D341Med (cell line): ENCODE measurements at places on chromosomes 6 and 20.

GRCh38 chr6:166861304-166861703 is 95.0 kb downstream of the RNASET2 start:
- DNase-seq, result no peak

DNA sequence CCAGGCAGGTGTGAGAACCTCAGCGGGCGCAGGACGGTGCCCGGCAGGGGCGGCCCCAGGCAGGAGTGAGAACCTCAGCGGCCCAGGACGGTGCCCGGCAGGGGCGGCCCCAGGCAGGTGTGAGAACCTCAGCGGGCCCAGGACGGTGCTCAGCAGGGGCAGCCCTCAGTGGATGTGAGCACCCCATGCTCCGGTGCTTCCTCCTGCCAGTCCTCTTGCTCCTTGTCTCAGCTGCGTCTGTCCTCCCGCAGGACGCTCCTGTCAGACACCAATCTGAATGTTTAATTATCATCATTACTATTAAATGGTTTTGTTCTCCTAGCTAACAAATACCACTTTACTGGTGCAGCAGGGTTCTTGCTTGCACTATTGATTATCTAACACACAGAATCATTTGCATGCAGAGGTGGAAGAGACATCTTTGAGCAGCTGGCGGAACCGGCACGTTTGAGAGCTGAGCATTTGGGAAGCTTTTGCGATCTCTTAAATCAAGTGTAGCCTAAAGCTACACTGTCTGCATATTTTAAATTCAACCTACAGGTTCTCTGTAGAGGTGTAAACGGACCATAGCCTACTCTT is 39.4 kb upstream of the DACT2 start:
- no peak for DNase-seq

DNA sequence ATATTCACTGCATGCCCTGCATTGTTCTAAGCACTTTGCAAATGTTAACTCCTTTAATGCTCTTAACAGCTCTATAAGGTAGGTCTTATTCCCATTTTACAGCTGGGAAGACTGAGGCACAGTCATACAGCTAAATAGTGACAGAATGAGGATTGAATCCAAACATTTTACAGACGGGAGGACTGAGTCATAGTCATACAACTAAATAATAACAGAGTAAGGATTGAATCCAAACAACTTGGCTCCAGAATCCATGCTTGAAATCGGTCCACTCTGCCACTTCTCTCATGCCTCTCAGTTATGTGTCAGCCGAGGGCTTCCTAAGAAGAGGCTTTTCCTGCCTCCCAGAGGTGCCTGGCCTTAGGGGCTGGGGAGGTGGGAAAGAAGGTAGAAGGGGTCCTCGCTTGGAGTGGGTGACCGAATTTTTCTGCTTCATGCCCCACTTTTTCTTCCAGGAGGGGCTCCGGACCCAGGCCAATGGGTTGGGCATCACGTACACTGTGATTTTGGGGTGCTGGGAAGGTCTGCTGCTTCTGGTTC is 137.4 kb upstream of the RNF24 start:
- no peak for DNase-seq

- DNase-seq, result no peak
Observed at GRCh38 chr20:1324598-1325172, 4.3 kb downstream of the SDCBP2 start.

DNA sequence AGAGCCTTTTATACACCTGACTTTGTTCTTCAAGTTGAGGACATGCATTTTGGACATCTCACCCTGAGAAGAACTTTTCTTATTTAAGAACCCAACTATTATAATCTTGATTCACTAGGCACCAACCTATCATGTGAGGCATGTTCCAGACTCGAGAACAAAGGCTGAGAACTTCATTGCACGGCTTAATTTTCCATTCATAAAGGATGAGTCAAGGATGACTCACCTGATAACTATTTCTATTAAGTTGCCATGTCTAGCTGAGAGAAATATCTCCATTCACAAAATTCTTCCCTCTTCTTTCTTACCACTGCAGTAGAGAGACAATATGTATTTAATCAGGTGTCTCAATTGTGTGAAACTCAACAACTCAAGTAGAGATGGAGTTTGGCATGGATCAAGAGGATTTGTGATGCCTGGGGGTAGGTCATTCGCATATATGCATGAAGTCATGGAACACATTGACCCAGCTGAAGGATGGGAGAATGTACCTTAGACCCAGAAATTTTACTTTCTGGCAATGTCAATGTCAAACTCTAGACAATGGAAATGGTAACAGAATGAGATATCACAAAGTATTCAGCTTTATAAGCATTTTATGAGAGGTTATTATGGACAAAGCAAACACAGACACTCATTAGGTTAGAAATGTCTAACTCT is 208.7 kb upstream of the PRND start:
- DNase-seq, result no peak

- DNase-seq, result no peak
Observed at GRCh38 chr6:125759959-125760457, 10.6 kb downstream of the HEY2 start.

DNA sequence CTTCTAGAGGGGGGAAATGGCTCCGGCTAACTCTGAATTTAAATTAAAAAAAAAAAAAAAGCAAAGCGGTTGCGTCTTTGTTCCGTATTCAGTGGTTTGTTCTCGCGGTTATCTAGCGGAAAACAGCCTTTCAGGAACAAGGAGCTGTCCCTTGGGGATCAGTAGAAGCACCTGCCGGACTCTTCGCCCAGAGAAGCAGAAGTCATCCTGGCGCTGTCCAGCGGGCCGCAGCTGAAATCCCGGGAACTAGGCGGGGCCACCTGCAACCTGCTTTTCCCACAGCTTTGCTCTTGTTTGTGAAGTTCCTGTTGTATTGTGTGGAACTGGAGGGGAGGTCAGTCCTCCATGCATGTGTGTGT is 43.9 kb upstream of the GJE1 start:
- peak; percentile 37 for DNase-seq
